ENCODE measurements at places on chromosomes 13 and 19. TPM values are rescaled to one million over a fixed set of nuclear protein-coding genes. Genes with fewer than 3 reads are reported as not detected.
A peak's percentile ranks its signal among the peaks of the same experiment; 100 is the strongest.

DNA sequence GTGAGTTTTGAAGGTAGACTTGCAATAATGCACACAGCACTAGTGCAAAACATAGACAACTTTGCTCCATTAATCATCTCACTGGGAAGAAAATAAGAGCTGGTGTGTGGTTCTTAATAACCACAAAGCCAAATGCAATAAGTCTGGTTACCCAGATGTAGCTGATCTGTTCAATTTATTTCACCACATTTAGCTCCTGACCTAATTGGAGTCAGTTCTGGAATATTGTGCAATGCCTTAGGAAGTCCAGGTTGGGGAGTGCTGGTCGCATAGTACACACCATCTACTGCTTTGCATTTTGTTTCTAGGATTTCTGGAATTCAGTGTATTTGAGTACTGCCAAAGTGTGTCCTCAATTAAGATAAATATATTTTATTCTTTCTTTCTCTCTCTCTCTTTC lies 483.3 kb upstream of the SPRY2 start:
- DNase-seq: no peak

- no peak for DNase-seq
Measured at GRCh38 chr19:18871543-18871942, 24.4 kb downstream of the CERS1 start.

DNA sequence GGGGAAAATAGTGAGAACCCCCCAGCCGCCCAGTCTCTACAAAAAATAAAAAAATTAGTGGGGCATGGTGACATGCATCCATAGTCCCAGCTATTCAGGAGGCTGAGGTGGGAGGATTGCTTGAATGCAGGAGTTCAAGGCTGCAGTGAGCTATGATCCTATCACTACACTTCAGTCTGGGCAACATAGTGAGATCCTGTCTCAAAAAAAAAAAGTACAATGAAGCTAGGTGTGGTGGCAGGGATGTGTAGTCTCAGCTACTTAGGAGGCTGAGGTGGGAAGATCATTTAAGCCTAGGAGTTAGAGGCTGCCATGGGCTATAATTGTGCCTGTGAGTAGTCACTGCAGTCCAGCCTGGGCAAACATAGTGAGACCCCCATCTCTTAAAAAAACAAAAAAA lies 8.9 kb downstream of the PCCA start:
- DNase-seq: no peak

- no peak for DNase-seq
Measured at GRCh38 chr13:67966065-67966464, 735.9 kb upstream of the PCDH9 start.

DNA sequence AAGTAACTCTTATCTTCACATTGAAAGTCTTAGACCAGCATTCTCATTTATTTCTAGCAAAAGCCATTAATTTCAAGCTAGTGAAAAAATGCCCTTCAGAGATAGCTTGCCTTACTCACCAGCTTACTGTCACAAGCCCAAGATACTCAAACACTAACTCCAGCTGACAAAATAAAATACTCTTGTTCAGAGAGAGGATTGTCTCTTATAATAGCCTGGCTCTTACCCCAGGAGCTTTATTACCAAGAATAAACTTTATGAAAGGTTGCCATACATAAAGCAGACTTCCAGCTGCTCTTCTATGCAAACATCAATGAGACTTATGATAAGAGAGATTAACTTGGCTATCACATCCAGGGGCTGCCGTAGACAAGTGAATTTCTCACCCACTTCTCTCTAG lies 53.6 kb downstream of the XPO4 start:
- no peak for DNase-seq

- no peak for DNase-seq
Measured at GRCh38 chr13:43520351-43520750, 266.4 kb downstream of the ENOX1 start.

- DNase-seq: peak; percentile 74
Measured at GRCh38 chr19:7534531-7535046, 928 bp upstream of the PNPLA6 start.

DNA sequence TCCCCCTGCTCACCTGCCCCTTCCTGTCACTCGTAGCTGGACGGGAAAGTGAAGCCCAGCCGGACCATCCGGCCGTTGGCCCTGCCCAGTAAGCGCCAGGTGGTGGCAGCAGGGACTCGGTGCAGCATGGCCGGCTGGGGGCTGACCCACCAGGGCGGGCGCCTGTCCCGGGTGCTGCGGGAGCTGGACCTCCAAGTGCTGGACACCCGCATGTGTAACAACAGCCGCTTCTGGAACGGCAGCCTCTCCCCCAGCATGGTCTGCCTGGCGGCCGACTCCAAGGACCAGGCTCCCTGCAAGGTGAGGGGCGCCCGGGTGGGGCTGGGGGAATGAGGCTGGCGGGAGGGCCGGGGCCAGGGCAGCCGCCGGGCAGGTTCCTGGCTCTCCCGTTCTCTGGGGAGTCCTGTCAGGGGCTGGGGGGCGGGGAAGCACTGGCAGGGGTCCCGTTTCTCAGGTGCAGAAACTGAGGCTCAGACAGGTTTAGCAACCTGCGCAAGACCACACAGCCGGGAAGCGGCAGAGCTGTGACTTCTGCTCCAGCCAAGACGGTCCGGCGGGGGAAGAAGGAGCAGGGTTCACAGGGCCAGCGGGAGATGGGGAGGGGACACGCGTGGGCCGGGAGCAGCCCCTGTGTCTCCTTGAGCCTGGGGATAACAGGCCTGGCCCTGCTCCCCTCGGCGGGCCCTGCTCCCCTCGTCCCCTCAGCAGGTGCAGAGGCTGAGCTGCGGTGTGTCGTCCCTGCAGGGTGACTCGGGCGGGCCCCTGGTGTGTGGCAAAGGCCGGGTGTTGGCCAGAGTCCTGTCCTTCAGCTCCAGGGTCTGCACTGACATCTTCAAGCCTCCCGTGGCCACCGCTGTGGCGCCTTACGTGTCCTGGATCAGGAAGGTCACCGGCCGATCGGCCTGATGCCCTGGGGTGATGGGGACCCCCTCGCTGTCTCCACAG lies 5.3 kb downstream of the GZMM start:
- no peak for DNase-seq

GRCh38 chr13:75860935-75861334 lies 224.8 kb downstream of the LMO7 start:
- no peak for DNase-seq

- no peak for DNase-seq
Measured at GRCh38 chr13:30615481-30615865, 2.2 kb upstream of the USPL1 start.

DNA sequence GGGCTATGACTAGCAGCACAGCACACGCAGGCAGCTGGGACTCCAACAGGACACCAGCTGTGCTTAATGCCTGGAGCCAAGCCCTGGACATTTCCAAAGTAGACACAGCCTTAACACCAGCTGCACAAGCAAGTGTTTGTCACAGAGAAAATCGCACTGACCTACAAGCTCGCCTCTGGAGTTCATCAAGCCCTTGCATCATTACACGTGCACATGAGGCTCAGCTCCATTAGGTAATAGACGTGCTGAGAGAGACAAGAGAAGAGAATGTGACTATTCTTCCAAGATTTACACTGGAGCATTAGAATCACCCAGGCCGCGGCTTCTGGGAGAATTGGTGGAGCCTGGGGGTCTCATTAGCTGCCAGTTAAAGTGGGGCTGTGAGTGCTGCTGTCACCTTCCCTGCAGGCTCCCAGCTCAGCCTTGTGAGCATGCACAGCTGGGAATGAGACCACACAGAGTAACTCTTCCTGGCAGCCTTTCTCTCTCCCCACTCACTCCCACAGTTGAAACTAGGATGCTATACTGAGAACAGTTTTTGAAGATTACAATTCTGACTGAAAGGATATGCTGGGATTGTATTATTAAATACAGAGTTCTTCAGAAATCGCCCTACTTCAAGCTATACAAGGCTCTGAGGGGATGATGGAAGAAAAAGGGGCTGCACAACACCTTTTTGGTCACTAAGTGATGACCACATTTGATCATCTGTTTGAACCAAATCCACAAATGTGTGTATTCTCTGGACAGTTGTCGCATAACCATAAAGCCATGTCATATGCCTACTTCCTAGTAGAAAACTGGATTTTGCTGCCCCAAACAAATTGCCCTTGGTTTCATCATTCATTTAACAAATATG lies 10.5 kb downstream of the STOML3 start:
- peak; percentile 70 for DNase-seq

GRCh38 chr19:907183-907853 lies 5.7 kb downstream of the R3HDM4 start:
- DNase-seq: no peak

GRCh38 chr13:95159458-95159857 lies 141.8 kb downstream of the ABCC4 start:
- DNase-seq: no peak

DNA sequence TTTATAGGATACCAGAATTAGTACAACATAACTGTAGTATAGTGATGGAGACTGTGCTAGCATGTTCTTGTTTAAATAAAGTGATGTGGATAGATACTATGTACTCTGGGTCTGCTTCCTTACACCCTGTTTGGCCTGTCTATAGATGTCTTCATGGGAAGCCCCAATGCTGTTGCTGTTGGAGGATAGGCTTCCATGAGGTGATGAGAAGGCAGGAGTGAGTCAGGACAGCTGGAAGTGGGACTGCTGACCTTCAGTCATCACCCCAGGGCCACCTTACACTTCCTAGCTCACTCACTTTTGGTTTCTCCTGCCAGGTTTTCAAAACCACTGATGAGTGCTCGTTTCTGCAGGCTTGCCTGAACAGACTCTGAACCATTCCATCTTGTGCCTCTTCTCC lies 4.2 kb downstream of the KCTD4 start:
- DNase-seq: no peak

GRCh38 chr13:72653506-72653905 lies 73.9 kb downstream of the MZT1 start:
- no peak for DNase-seq

- DNase-seq: no peak
Measured at GRCh38 chr13:105921711-105922110, 613.8 kb downstream of the EFNB2 start.

DNA sequence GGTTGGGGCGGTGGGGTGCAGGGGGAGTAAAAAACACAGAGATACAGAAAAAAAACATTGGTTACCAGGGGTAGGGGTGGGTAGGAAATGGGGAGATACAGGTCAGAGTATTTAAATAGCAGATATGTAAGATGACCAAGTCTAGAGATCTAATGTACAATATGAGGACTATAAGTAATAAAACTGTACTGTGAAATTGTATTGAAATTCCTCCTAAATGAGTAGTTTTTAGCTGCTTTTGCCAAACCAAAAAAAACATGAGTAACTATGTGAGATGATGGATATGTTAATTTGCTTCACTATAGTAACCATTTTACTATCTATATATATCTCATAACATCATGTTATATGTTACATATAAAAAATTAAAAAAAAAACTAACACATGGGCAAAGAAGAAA lies 29.6 kb downstream of the VWA8 start:
- DNase-seq: no peak

The AMER2 gene
- not detected for total RNA-seq

The ZNF554 gene
- 4.7 TPM for total RNA-seq

The KLK8 gene
- total RNA-seq: not detected

The LPAR2 gene
- total RNA-seq: 1.6 TPM

The FGF21 gene
- not detected for total RNA-seq

The SPACA4 gene
- total RNA-seq: not detected

The PTH2 gene
- not detected for total RNA-seq

The ZNF536 gene
- 6.4 TPM for total RNA-seq

The PTGIR gene
- 3.0 TPM for total RNA-seq

The HPN gene
- 9.8 TPM for total RNA-seq

The C2CD4C gene
- 1.3 TPM for total RNA-seq
